ENCODE measurements at places on chromosomes 6 and 20.

GRCh38 chr20:50743087-50743486, 11.7 kb downstream of the PARD6B start:
- no peak for DNase-seq

GRCh38 chr6:118316796-118317384, 231.2 kb upstream of the PLN start:
- DNase-seq, result no peak

DNA sequence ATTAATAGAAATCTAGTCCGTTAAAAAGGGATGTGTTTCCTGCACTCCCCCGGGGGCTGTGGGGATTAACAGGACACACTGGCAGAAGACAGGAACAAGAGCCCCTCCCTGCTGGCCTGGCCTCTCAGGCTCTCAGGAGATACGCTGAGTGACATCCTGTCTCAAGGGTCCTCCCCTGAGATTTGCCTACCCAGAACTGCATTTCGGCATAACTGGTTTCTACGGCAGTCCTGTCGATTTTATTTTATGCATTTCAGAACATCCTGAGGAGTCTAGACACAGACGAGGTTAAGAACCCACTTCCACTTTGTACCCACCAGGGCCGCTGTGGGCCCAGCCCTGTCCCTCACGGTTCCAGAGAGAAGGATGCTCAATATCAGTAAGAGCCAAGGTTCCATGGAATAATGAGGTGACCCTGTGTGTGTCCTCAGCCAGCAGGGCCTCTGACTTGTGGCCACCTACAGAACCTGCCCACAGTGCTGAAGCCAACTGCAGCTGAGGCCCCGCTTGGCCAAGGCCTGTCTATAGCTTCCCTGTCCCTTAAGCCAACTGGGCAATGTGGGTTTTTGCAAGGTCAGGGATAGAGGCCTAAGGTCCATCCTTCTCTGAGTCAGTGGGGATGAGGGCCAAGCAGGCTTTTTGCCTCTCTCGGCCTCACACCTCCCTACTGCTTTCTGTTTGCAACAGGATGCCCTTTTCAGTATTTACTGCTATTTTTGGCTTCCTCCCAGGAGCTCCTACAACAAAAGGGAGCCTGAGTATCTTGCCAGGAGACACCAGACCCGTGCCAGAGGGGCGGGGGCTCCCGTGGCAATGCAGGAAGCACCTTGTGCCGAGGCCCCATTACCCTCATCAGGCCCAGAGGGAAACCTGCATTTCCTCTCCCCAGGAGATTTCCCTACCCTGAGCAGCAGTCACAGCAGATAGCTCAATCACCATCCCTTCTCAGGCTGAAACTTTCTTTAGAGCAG, 14.7 kb downstream of the UQCC2 start:
- no peak for DNase-seq

DNA sequence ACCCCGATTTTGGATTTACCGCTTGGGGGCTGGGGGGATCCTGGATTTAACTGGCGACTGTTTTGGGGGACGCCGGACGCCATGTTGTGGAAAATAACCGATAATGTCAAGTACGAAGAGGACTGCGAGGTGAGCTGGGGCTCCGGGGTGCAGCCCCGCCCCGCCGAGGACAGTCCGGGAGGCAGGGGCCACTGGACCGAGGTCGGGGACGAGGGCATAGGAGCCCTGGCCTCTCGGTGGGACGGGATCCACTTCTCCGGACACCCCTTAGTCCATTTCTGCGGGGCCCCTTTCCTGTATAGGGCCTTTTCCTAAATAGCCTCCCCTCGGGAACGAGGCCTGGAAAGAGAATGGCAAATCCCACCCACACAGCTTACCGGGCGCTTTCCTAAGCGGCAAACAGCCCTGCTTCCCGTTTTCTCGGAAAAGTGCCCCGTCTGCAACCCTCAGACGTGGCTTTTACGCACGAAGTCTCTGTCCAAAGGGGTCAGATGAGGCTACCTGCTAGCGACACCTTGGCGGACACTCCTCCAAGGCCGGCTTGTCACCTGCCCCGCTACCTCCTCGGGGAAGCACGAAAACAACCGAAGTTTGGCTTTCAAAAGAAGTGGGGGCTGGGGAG, 469 bp downstream of the TFAP2C start:
- DNase-seq, result no peak

DNA sequence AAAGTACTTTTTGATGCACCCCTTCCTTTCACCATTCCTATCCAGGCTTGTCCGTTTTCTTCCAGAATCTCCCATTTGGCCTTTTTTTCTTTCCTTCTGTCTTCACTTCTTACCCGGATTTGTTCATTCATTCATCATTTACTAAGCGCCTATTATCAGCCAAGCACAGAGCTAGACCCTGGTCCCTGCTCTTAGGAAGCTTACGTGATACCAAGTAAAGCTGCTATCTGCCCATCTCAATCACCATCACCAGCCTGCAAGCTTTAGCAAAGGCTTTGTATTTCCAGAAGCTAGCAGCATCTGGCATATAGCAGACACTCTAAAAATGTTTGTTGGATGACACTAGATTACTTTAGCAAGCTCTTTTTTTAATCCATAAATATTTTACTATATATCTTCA, 4.8 kb downstream of the NDRG3 start:
- no peak for DNase-seq

- DNase-seq, result no peak
Observed at GRCh38 chr6:35419417-35419816, 32.7 kb upstream of the FANCE start.

- no peak for DNase-seq
Observed at GRCh38 chr20:19370076-19371075, 157.9 kb downstream of the SLC24A3 start.

DNA sequence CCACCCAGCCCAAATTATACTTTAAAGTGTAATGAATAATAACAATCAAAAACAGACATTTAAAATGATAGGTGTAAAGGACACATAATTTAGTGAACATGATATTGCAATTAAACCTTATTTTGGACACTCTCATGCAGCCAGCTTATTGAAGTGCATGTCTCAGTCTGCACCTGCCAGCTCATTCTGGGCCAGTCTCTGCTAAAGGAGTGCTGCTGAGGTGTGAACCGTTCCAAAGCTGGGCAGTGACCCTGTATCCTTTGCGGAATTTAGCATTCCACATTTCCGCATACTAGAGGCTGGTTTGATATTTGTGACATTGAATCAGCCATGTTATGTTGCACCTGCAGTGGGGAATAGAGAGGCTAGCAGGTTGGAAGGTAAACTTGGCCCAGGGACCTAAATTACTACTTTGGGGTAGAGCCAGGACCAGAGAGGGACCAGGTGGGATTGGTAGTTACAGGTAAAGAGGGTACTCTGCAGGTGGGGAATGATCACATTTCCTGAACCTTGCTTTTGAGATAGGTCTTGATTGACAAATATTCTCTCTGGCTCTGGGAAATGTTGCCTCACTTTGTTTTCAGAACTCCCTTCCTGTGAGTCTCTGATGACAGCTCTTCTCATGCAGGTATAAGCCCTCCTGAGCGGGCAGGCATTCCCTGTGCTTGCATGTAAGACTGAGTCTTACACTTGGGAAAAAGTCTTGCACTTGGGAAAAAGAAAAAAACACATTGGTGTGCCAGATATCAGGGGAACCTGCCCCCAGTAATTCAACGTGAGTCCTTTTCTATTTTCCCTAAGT, 26.2 kb downstream of the TULP4 start:
- no peak for DNase-seq

Data from stimulated activated CD4-positive, alpha-beta T cell treated with anti-CD3 and anti-CD28 coated beads, Interleukin-12 subunit alpha, Interleukin-12 subunit beta, amount 100 ng/mL, for 24 hours (primary cell).